NCI-H446 treated with DMSO at 0.1 percent for 48 hours (cell line): ENCODE measurements at places on chromosomes 4 and X.
A peak's percentile ranks its signal among the peaks of the same experiment; 100 is the strongest.

DNA sequence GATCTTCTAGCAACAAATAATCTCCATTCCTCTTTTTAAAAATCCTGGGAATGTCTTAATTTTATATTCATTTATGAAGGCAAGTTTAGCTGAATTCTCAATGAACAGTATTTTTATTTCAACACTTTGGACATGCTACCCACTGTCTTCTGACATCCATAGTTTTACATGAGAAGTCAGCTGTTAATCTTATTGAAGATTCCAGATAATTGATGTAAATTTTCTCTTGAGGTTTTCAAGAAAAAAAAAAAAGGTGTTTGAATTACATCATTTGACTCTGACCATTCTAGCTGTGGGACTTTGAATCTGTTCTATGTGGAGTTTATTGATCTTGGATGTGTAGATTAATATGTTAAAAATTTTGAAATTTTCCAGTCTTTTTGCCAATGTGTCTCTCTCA, 28.0 kb downstream of the PDHA2 start:
- no peak for DNase-seq

- no peak for DNase-seq
Measured at GRCh38 chrX:22975786-22976185, 24.0 kb upstream of the DDX53 start.

GRCh38 chr4:3124070-3124767, 49.7 kb downstream of the HTT start:
- no peak for DNase-seq

DNA sequence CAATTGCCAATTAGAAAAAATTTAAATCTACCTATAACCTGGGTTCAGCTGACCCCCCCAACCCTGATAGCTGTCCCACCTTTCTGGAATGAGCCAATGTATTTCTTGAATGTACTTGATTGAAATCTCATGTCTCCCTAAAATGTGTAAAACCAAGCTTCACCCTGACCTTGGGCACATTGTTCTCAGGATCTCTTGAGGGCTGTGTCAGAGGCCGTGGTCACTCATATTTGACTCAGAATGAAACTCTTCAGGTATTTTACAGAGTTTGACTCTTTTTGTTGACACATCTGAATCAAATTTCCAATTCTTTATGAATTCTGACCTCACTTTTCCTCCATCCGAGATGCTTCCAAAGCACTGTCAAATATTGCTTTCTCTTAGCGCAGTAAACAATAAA, 115.3 kb upstream of the BEND4 start:
- DNase-seq: no peak

GRCh38 chr4:10877076-10877475, 192.5 kb upstream of the CLNK start:
- DNase-seq: no peak

DNA sequence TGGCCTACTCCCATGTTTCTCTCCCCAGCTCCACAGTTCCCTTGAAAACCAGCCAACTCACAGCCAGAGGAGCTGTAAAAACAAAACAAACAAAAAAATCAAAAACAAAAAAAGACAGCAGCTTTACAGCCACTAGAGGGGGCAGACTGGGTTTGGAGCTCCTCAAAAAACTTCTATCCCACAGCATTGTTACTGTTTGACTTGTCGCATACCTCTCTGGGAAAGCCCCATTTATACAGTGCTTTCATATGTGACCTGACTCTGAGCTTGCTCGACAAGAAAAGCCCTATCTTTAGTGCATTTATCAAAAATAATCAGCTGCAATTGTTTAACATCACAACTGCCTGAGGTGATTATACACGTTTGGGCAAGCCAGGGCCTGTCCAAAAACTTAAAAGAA, 21.6 kb downstream of the TSPAN6 start:
- DNase-seq: peak; percentile 31

DNA sequence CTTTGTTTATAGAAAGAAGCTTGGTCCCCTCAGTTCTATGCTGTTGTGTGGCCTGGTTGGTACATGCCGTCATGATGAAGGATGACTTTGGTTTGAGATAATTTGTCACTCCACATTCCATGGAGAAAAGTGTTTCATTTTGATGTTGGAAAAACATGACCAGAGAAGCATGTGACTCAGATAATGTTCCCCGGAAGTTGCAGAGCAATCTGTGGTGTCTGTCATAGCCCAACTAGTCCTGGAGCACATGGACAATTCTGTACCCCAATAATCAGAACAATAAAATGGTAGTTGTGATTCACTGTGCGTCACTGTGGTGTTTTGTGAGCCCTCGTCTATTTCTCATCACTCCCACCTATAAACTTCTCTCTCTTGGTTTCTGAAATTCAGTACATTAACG, 85.1 kb downstream of the PDK3 start:
- DNase-seq: no peak

DNA sequence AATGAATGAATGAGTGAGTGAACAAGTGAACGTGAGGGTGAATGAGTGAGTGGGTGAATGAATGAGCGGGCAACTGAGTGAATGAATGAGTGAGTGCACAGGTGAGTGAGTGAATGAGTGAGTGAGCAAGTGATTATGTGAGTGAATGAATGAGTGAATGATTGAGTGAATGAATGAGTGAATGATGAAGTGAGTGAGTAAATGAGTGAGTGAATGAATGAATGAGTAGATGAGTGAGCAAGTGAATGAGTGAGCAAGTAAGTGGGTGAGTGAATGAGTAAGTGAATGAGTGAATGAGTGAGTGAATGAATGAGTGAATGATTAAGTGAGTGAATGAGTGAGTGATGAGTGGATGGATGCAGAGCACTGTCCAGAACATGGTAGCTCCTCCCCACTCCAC, 205.8 kb downstream of the STK32B start:
- no peak for DNase-seq

DNA sequence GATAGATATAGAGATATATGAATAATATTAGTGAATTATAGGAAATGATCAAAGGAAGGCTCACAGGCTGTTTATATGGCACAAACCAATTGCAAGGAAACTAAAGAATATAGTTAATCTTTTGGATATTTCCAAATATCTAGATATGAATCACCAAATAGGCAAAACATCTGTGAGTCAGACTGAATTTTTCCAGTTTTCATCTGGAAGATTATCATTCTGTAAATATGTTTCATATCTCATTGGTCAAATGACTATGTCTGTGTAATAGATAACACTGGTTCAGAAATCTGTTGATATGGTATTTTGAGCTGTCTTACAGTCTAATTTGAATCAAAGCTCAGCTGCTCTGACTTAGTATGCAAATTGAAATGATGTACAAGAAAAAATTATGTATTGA, 303.6 kb downstream of the FAM133A start:
- no peak for DNase-seq

DNA sequence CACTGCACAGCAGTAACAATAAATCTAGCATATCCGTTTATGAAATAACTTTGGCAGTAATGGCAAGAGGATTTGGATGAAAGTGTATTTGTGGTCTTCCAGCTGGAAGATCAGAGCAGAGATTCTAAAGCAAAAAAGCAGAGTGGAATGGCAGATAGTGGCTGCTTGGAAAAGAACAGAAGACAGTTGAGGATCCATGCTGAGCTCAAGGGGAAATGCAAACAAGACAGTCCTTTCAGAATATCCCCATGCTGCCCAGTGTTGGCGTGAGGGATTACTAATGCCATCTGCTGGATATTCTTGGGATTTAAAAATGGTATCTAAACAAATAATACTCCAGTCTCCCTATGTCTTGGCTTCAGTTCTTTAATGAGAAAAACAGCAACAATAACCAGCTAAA, 629.1 kb upstream of the ATOH1 start:
- DNase-seq: peak; percentile 97

DNA sequence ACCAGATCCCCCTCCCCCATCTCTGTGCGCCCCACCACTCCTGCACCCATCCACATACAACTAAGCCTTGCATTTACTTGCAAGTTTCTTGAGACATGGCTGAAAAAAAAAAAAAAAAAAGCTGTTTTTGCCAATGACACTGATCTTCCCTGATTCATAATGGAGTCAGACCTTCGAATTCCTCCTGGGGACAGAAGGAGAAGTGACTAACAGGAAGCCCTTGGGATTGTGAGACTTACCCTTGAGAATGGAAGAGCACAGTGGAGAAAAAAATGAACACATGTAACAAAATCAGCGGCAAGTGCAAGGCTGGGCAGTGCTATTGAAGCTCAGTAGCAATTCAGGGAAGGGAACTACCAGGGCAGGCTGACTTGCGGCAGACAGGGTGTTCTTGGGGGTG, 288.4 kb downstream of the BCOR start:
- no peak for DNase-seq

GRCh38 chr4:85701861-85702321, 226.9 kb downstream of the ARHGAP24 start:
- no peak for DNase-seq

- peak; percentile 31 for DNase-seq
Measured at GRCh38 chrX:65668377-65669310, 1.2 kb downstream of the MSN start.

DNA sequence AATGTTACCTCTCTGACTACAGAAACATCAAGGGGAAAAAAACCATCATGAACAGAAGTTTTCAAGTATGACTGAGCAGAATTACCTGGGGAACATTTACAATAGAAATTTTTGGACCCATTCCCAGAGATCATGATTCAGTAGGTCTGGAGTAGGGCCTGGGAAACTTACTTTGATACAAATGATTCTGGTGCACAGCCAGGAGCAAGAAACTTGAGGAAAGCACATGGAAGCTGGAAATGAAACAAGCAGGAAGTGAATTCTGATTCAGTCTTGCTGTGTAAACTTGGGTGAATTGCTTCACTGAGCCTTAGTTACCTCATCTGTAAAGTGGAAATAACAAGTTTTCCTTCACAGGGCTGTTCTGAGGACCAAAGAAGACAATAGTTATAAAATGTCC, 192.5 kb upstream of the TAPT1 start:
- no peak for DNase-seq

DNA sequence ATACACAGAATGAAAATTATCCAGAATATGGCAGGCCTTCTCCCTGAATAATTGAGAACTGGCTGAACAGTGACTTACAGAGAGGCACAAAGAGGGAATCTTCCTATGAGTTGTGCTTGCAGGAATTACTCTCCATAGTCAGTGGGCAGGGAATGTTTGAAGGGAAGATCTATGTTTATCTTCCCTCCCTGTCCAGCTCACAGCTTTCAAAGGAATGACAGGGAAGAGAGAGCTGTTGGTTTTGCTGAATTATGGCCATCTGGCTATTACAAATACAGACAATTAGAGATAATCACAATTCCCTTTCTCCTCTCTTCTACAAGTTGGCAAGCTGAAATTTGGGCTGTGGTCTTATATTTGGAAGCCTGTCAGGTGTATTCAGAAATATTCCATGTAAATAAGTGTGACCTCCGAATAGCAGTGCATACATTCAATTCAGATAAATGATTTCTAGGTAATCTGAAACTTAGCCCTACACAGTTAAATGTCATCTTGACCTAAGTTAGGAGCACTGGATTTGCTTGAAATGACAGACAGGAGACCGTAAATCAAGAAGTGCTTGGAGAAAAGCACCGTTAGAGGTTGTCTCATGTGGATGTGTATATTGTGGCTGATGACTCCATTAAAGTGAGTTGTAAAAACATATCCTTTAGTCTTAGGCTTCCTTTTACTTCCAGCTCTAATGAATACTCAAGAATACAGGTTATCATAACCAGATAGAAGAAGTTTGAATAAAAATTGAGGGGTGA, 136.8 kb downstream of the C4orf33 start:
- DNase-seq: no peak

DNA sequence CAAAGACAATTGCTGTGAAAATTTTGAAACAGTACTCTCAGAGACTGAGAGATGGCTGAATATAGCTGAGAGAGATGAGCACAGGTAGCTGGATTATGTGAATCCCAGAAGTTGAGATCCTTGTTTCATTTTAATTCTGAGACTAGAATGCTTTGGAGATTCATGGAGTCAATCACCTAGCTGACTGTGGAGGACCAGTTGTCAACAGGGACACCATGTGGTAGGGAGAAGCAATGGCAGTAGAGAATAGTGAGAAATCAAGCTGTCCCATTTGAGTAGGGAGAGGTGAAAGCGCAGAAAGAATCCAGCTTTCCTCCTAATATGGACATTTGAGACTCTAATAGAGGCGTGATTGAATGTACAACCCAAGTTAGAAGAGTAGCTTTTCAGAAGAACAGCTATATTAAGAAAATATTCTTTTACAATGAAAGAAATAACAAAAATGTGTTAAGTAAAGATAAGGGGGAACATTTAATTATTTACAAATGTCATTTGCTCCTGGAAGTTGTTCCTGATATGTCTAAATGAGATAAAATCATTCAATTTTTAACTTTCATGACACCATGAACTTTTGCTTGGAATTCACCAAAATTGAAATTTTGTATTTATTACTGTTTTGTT, 30.3 kb upstream of the GLRB start:
- peak; percentile 86 for DNase-seq

- no peak for DNase-seq
Measured at GRCh38 chr4:3829956-3830773, 64.0 kb downstream of the ADRA2C start.

DNA sequence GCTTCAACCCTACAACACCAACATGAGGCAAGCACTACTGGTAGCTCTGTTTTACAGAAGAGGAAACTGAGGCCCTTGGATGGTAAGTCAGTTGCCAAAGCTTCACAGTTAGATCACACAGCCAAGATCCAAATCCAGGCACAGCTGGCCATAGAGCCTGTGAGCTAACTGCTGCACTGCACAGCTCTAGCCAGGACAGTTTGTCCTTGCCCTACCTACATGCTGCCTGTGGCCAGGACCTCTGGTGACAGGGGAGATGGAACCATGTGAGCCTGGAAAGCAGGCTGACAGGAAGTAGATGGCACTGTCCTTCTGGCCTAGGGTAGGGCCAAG, 257.8 kb downstream of the FBXW7 start:
- DNase-seq: no peak

GRCh38 chr4:48683784-48684666, 96.1 kb downstream of the FRYL start:
- no peak for DNase-seq

GRCh38 chrX:50691820-50692219, 122.2 kb downstream of the SHROOM4 start:
- DNase-seq: no peak

GRCh38 chr4:34148322-34148908, 2095.9 kb downstream of the ARAP2 start:
- DNase-seq: no peak

DNA sequence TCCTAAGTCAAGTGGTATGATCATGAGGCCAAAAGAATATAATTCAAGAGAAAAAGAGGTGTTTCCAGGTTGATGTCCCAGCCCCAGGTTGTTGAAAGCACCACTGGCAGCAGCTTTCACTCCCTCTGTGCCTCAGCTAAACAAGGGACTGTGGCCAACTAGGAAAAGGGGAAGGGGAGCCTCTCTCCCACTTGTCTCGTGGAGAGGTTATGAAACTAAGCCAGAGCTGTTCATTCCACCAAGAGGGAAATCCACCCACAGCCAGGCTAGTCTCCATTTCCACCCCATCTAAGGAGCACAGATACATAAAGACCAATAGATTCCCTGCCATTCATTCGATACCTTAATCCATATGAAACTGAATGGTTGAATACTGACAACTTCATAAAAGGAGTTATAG, 8.1 kb downstream of the ANXA5 start:
- DNase-seq: no peak

DNA sequence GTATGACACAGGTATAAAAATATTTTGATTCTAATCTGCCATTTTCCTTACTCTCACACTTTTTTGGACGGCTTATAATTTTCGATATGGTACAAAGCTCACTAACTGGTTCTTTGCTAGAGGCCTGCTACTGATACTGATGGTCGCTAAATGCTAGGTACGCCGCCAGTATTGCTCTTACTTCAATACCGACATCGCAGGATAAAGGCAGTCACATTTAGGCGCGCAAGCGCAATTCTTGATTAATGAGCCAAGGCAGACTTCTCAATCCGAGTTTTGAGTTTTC, 557 bp upstream of the USP38 start:
- DNase-seq: no peak

GRCh38 chr4:123520325-123520724, 123.7 kb downstream of the SPRY1 start:
- DNase-seq: no peak
